ENCODE measurements at places on chromosomes 2 and 18.

GRCh38 chr18:63762518-63762917, 12.7 kb upstream of the SERPINB7 start:
- no peaks in the 10 kb centered on the region for H3K36me3 ChIP-seq
- no peak overlapping the region for H3K27ac ChIP-seq
- no peaks in the 10 kb centered on the region for H3K4me1 ChIP-seq
- no peaks in the 10 kb centered on the region for H3K27me3 ChIP-seq

DNA sequence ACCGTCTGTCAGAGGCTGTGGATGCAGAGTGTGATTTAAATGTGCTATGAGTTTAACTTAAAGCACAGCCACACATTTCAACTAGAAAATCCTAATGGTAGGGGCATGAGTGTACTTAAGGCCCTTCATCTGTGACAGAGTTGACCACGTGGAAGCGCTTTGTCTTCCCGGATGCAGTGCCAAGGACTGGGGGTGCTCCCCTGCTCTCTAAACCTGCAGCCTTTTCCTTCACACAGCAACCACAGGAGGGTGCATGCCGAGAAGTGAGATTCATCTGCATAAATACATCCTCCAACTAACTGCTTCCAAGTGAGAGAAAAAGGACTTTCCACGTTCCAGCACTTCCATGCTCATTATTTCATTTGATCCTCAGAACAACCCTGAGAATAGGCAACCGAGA, 149.6 kb downstream of the MYT1L start:
- DNase-seq = peak; percentile 3
- H3K27me3 ChIP-seq = no peaks in the 10 kb centered on the region
- no peak overlapping the region for H3K4me3 ChIP-seq
- H3K36me3 ChIP-seq = no peaks in the 10 kb centered on the region
- no peak overlapping the region for H3K27ac ChIP-seq
- H3K4me1 ChIP-seq = no peaks in the 10 kb centered on the region

DNA sequence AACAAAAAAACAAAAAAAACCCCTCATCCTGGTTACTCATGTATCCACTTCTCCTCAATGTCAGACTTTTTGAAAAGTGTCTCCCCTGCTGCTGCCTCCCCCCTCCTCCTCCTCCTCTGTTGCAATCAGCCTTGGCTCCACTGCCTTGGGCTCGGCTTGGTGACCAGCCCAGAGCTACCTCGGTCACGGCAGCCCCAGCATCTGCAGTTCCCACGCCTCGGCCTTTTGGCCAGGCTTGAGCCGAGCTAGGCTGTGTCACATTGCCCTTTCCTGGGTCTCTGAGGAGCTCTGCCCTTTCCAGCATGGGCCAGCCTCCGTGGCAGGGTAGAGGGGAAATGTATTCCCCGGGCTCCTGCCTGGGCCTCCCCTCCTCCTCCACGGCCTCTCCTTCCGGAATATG, 22.7 kb upstream of the INHBB start:
- peaks cover 35% of the 10 kb centered on the region for H3K4me1 ChIP-seq
- H3K4me3 ChIP-seq = no peak overlapping the region
- no peaks in the 10 kb centered on the region for H3K27me3 ChIP-seq

GRCh38 chr2:134712299-134712698, 6.5 kb downstream of the TMEM163 start:
- no peak for DNase-seq
- no peaks in the 10 kb centered on the region for H3K4me1 ChIP-seq
- no peak overlapping the region for H3K27ac ChIP-seq
- no peak overlapping the region for H3K4me3 ChIP-seq
- no peaks in the 10 kb centered on the region for H3K27me3 ChIP-seq

GRCh38 chr2:27681841-27682240, 18.2 kb downstream of the SLC4A1AP start:
- H3K4me1 ChIP-seq = peaks cover 7% of the 10 kb centered on the region
- DNase-seq = no peak
- H3K36me3 ChIP-seq = peaks cover 41% of the 10 kb centered on the region
- no peak overlapping the region for H3K4me3 ChIP-seq
- no peak overlapping the region for H3K27ac ChIP-seq

DNA sequence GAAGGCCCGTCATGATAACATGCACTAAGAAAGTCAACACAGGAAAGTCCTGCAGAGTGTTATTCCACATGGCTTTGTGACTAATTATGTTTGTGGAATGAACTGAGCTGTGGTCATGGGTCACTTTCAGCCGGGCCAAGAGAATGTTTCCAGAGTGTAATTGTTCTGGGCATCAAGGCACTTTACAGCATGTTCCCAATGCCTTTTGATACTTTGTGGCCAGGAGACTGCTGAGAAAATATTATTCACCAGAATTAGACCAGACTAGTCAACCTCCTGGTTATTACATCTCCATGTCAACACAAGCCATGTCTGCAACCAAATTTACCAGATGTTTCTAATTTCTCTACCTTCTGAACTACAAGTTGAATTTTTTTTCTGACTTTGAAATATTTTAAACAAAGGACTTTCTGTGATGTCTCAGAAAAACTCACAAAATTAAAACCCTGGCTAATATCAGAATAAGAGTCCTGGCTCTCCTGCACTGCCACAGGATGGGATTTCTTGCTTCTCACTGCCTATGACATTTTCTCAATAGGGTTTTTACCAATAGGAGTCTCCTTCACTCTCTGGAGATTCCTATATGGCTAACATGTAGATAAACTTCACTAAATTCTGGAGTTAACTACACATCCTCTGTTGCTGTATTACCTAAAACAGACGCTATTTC, 90.6 kb upstream of the WDR75 start:
- H3K27me3 ChIP-seq = no peaks in the 10 kb centered on the region
- H3K36me3 ChIP-seq = no peaks in the 10 kb centered on the region
- H3K4me3 ChIP-seq = no peak overlapping the region
- peaks cover 26% of the 10 kb centered on the region for H3K4me1 ChIP-seq

DNA sequence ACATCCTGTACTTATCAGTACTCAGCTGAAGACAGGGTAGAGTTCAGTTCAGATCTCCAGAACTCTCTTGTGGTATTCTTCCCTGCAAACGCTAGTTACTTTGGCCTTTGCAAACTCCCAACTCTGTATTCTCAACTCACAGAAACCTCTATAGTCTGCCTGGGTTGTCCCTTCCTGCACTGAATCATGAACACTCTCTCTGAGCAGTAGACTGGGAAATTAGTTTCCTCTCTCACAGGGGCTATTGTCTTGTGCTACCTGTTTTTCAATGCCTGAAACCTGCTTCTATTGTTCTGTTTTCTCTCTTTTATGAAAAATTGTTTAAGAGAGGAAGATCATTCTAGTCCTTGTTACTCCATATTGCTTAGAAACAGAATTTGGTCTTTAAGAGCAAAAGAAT, 134.7 kb downstream of the VIT start:
- H3K4me3 ChIP-seq = no peak overlapping the region
- DNase-seq = no peak
- H3K27ac ChIP-seq = no peak overlapping the region

DNA sequence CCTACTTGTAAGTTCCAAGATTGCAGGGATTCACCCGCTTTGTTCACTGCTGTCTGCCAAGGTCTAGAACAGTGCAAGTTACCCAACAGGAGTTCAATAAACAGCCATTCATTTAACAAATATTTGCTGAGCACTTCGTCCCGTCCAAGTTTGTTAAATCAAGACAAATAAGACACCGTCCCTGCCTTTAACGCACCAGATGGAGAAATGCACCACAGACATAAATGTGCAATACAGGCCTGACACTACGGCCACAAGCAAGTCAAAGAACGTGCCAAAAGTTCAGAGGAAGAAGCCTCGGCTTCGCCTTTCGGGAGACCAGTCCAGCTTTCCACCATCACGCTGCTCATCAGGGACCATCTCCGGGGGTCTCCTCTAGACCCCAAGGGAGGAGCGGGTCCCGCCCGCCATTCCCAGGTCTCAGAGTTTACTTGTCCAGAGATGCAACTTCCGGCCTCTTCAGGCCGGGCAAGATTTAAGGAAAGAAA, 429 bp downstream of the C2orf76 start:
- H3K27me3 ChIP-seq = no peaks in the 10 kb centered on the region
- peak overlapping the region; percentile 86 for H3K27ac ChIP-seq
- H3K4me1 ChIP-seq = peaks cover 35% of the 10 kb centered on the region
- DNase-seq = no peak

- no peak within 1 kb of the TSS for H3K4me3 ChIP-seq
- no peaks in the 10 kb centered on the region for H3K36me3 ChIP-seq
- H3K27me3 ChIP-seq = no peaks in the 10 kb centered on the region
These were observed at the start of gene IL18RAP for GRCh38 chr2:102422910-102423309. Gene IL18RAP, plus strand, starts transcription at chr2:102423160. Its CDS starts 118 bp downstream, at chr2:102423278.

- H3K27ac ChIP-seq = no peak overlapping the region
- no peak overlapping the region for H3K4me3 ChIP-seq
- no peaks in the 10 kb centered on the region for H3K4me1 ChIP-seq
- no peak for DNase-seq
- H3K27me3 ChIP-seq = no peaks in the 10 kb centered on the region
These were observed 23.1 kb downstream of the PASK start for GRCh38 chr2:241126201-241126611.

GRCh38 chr2:192072778-192073177, 122.0 kb downstream of the TMEFF2 start:
- H3K27me3 ChIP-seq = no peaks in the 10 kb centered on the region
- DNase-seq = no peak
- no peak overlapping the region for H3K27ac ChIP-seq
- H3K36me3 ChIP-seq = no peaks in the 10 kb centered on the region

- no peak overlapping the region for H3K4me3 ChIP-seq
- no peak overlapping the region for H3K27ac ChIP-seq
- no peaks in the 10 kb centered on the region for H3K4me1 ChIP-seq
- no peak for DNase-seq
- no peaks in the 10 kb centered on the region for H3K27me3 ChIP-seq
These were observed 15.3 kb downstream of the CAPN10 start for GRCh38 chr2:240601831-240602160.

DNA sequence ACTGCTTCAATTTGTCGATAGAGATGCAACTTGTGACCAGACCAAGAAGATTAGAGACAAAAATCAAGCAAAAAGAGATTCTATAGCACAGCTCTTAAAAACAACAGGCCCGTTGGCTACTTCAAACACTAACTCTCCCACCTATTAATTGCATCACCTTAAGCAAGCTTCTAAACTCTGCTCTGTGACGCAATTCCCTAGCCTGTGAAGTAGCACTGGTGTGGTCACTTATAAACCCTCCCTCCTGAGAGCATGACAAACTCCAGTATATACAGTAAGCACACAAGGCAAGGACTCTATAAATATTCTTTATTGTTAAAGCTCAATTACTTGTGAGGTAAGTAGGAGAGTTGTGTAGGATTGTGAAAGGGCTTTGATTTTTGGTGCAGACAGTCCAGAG, 72.3 kb downstream of the CMPK2 start:
- DNase-seq = no peak
- no peaks in the 10 kb centered on the region for H3K27me3 ChIP-seq
- H3K4me3 ChIP-seq = no peak overlapping the region
- H3K36me3 ChIP-seq = no peaks in the 10 kb centered on the region
- no peaks in the 10 kb centered on the region for H3K4me1 ChIP-seq

DNA sequence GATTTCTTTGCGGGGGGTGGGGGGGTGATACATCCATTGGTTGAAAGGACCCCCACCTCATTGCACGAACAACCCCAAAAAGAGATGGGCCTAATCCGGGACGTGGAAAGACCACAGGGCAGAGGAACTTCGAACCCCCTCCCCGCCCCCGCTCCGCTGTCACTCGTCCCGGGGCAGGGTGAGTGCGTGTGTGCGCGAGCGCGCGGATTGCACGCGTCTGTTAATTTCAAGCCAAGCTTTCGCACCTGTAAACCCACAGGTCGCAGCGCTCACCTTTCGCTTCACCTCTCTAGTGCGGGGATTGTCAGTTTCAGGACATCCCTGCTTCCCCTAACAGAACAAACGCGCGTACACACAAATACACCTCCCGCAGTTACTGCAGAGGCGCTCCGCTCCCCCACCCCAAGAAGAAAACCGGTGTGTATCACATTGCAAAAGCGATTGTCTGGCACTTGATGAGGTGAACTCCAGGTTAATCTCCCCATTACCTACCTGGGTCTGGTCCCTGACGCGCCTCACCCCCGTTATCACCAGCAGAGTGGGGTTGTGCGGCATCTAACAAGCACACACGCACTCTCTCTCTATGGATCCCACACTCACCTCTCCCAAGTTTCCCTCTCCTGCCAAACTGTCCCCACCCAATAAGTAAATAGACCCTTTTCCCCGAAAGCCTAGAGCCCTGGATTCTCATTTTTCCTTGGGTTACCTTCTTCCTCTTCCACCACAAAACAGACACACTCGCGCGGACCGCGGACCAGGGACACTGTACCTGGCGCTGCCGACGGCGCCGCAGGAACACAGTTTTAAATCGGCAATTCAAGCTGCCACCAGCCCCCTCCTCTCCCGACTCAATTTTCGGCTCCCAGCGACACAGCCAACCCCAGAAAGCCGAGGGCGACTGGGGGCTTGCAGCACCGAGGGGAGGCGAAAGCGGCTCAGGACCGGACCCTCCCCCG, 1.0 kb downstream of the CYP26B1 start:
- H3K27ac ChIP-seq = peak overlapping the region; percentile 16
- peak overlapping the region; percentile 42 for H3K4me3 ChIP-seq
- H3K4me1 ChIP-seq = peaks cover 75% of the 10 kb centered on the region
- H3K27me3 ChIP-seq = peaks cover 21% of the 10 kb centered on the region
- H3K36me3 ChIP-seq = no peaks in the 10 kb centered on the region
- no peak for DNase-seq

GRCh38 chr2:144501118-144501517, 18.8 kb downstream of the ZEB2 start:
- H3K27ac ChIP-seq = peak overlapping the region; percentile 24
- H3K4me3 ChIP-seq = no peak overlapping the region
- H3K36me3 ChIP-seq = no peaks in the 10 kb centered on the region
- DNase-seq = no peak

GRCh38 chr2:177466337-177467195, 74.0 kb downstream of the AGPS start:
- H3K27me3 ChIP-seq = no peaks in the 10 kb centered on the region
- no peaks in the 10 kb centered on the region for H3K36me3 ChIP-seq
- no peak for DNase-seq
- no peak overlapping the region for H3K27ac ChIP-seq
- no peak overlapping the region for H3K4me3 ChIP-seq
- H3K4me1 ChIP-seq = no peaks in the 10 kb centered on the region

GRCh38 chr18:45678441-45678840, 45.5 kb upstream of the SLC14A1 start:
- H3K27me3 ChIP-seq = no peaks in the 10 kb centered on the region
- H3K36me3 ChIP-seq = no peaks in the 10 kb centered on the region
- DNase-seq = no peak
- no peak overlapping the region for H3K27ac ChIP-seq
- no peak overlapping the region for H3K4me3 ChIP-seq

DNA sequence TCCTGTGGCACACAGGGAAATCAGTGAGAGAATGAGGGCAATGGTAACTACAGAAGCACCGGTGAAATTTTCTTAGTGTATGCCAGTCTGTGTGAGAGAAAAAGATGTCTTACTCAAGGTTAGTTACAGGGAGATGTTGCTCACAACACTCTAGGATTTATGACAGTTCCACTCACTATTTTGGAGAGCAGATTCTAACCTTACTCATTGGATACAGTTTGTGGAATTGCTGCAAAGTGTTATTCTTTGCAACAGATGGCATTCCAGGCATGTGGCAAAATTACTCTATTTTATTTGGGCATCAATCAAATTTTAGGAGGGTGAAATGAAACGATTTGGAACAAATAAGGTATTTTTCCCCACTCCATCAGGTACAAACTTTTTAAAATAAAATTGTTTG, 449.1 kb downstream of the PIK3C3 start:
- no peaks in the 10 kb centered on the region for H3K4me1 ChIP-seq
- no peak overlapping the region for H3K4me3 ChIP-seq
- H3K36me3 ChIP-seq = no peaks in the 10 kb centered on the region
- H3K27ac ChIP-seq = no peak overlapping the region

Data from vagina (tissue), 2 donors.